Stimulated activated CD8-positive, alpha-beta memory T cell treated with anti-CD3 and anti-CD28 coated beads, Interleukin-7, amount 100 ng/mL, for 24 hours (primary cell): ENCODE measurements at places on chromosomes 3 and 15.

DNA sequence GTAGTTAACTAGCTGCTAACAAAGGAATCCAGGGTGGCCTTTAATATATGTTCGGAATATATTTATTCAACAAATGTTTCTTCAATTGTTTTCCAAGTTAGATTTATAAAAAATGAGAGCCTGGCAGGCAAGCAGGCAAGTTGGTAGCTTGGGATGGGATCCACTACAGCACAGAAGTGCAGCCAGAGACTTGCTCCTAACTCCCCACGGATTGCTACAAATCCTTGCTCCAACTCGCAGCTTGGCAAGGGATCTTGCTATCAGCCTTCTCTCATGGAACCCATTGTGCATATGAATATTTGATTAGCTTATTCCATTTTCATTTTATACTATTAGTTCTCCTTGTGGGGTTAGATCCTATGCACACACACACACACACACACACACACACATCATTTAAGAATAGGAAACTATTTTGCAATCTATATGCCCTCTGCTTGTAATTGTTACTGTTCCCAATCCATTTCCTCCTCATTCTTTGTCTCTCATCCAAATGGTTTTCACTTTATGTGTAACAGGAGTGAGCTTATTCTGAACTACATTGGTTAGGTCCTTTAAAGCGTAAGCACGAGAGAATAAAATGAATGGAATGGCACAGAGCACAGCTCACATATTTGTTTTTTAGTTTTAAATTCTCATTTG lies 505.6 kb downstream of the LPP start:
- DNase-seq = no peak

DNA sequence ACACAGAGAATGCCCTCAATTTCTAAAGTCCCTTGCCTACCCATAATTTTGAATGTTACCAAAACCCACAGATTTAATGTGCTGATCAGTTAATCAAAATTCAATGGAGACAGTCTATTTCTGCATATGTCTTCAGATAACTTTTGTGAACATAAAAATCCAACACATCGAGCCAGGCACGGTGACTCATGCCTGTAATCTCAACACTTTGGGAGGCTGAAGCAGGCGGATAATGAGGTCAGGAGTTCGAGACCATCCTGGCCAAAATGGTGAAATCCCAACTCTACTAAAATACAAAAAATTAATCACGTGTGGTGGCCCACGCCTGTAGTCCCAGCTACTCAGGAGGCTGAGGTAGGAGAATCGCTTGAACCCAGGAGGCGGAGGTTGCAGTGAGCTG lies 49.3 kb downstream of the PEAK1 start:
- DNase-seq = no peak

- DNase-seq = no peak
These were observed 19.4 kb upstream of the PPP4R2 start for GRCh38 chr3:72977060-72977808.

DNA sequence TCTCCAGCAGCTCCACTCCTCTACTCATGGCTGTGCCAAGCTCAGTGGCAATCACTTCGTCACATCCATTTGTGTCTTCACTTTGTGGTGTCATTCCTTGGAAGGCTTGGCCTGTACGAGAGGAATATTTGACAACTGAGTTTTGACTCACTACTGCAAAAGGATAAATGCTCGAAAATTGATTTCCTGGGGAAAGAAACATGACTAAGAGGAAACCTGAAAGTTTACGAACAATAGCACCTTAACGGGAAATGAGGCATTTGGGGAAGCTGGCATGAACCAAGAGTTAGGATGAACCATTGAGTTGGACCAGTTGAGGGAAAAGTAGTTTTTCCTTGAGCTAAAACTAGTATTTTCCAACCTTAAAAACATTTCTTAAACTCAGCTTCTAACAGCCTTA lies 74.2 kb upstream of the ABHD17C start:
- no peak for DNase-seq

GRCh38 chr3:154112146-154112852 lies 8.9 kb upstream of the ARHGEF26 start:
- DNase-seq = no peak
